ENCODE measurements at places on chromosomes 16 and 17.

GRCh38 chr16:52634104-52634503 is 87.2 kb upstream of the TOX3 start:
- DNase-seq: no peak

- no peak for DNase-seq
Observed at GRCh38 chr17:37507111-37507510, 17.4 kb downstream of the DUSP14 start.

DNA sequence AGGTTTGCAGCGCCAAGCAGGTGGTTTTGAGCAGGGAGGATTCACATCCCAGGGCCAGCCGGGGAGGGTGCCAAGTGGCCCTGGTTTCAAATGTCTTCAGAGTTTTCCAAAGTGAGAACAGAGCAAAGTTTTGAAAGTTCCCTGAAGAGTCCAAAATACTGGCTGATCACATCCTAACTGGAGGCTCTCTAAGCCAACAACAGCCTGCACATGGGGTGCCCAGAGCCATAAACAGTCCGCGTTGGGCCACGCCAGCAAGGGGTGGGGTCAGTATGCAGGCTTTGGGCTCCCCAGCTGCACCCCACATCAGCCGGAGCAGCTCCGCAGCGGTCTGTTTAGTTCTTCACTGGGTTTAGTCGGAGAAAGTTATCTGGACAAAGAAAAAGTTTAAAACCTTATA is 150.9 kb downstream of the C16orf95 start:
- no peak for DNase-seq

- no peak for DNase-seq
Observed at GRCh38 chr16:75868636-75869632, 142.6 kb upstream of the CPHXL start.

GRCh38 chr16:10616419-10616755 is 36.0 kb upstream of the EMP2 start:
- DNase-seq: no peak

DNA sequence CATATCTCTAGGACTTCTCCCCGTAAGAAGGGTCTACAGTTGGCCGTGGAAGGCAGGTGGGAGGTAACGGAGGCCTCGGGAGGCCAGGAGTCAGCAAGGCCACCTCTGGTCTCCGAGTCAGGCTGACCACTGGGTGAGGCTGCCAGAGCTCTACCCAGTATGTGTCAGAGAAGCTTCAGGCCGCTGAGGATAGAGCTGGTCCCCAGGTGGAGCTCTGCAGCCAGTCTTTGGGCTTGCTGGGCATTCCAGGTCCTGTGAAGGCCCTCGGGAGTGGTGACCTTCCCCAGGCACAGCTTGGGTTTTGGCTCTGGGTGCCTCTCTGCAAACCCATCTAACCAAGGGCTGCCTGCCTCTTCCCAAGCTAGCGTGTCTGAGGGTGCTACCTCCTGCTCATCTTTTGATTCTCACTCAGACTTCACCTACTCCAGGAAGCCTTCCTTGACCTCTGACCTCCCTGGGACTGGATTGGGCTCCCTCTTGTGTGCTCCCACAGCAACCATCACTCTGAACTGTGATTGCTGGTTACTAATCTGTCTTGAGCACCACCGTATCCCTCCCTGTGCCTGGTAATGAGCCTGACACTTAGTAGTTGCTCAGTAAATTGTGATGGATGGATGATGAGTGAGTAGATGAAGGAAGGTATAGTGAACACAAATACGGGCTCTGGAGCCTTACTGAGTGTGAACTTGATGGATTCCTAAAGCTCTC is 22.3 kb downstream of the RHBDL3 start:
- no peak for DNase-seq

- DNase-seq: no peak
Observed at GRCh38 chr17:81154961-81155360, 10.3 kb upstream of the PVALEF start.

DNA sequence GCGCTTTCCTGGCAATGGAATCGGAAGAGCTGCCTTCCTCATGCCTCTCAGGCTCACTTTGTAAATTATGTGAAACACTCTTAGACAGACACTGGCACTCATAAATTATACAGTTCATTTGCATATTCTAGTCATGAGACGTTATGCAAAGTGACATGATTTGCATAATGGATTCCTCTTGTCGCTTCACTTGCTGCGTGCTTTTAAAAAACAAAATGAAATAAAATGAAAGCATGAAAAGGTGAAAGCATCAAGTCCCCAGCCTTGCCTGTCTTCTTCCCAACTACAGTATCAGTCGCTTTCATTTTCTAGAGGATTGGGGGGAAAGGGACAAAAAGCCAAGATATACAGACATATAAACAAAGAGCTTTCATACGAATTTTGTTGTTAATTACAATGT is 252.8 kb upstream of the PMFBP1 start:
- no peak for DNase-seq

Measured in stimulated activated CD4-positive, alpha-beta T cell treated with anti-CD3 and anti-CD28 coated beads, Interleukin-1b, Interleukin-23, amount 100 ng/mL, for 1 hour (primary cell).